ENCODE measurements at places on chromosomes 5 and 9.

- DNase-seq = no peak
Observed at GRCh38 chr5:142627383-142628217, 58.3 kb downstream of the FGF1 start.

DNA sequence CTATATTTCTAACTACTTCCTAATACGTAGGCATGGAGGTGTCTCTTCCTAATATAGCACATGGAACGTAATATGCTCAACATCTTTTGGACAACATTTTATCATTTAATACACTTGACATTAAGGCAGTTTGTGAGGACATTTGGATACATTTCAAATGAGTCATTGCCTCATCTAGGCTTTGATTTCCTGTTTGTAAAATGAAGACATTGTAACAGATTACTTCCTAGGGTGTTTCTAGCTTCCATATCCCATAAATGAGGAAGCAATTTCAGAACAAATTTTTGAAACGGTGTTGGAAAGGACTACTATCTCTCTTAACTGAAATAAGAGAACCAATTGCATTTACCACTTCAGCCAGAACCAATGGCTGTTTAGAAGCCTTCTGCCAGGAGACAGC lies 38.7 kb downstream of the SLC28A3 start:
- no peak for DNase-seq

DNA sequence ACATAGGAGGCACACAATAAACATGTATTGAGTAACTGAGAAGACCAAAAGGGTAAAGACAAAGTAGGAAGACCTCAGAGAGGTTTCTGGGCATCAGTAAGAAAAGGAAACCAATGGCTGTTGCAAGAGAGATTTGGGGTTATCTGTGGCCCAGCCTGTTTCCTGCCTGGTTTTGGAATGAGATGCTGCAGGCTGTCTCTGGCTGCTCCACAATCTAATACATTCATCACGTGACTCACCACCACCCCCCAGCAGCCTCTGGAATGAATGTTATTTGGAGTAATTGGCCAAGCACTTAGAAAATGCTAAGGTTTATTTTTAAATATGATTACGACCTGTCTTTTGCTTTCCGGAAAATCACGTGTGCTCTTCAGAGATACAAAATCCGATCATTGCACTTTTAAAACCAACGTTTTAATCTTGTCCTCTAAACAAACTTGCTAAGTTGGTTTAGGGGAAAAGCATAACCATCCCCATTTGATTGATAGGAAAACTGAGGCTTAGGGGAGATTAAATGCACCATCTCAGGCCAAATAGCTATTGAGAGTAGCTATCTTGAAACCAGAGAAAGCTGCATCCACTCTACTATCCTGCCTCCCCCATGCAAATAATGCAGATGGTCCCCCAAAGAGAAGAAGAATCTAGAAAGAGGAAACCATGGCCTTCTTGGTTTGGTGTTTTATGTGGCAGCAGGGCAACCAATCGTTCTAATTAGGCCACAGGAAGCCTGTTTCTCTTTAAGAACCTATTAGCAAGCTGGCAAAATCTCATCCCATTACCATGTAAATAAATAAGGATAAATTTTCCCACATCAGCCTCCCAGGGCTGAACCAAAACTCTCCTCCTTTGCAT lies 151.8 kb upstream of the ADRA1B start:
- DNase-seq = no peak

DNA sequence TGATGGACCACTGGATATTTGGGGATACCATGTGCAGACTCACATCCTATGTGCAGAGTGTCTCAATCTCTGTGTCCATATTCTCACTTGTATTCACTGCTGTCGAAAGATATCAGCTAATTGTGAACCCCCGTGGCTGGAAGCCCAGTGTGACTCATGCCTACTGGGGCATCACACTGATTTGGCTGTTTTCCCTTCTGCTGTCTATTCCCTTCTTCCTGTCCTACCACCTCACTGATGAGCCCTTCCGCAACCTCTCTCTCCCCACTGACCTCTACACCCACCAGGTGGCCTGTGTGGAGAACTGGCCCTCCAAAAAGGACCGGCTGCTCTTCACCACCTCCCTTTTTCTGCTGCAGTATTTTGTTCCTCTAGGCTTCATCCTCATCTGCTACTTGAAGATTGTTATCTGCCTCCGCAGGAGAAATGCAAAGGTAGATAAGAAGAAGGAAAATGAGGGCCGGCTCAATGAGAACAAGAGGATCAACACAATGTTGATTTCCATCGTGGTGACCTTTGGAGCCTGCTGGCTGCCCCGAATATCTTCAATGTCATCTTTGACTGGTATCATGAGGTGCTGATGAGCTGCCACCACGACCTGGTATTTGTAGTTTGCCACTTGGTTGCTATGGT lies 54.5 kb upstream of the HNRNPA0 start:
- no peak for DNase-seq

GRCh38 chr9:69946800-69947437 lies 96.7 kb upstream of the MAMDC2 start:
- DNase-seq = no peak

GRCh38 chr5:121949885-121950284 lies 11.9 kb upstream of the SRFBP1 start:
- no peak for DNase-seq

GRCh38 chr9:107868186-107868585 lies 378.6 kb upstream of the KLF4 start:
- no peak for DNase-seq
